HFFc6 (cell line): ENCODE measurements at places on chromosomes 11 and 22. TPM values are rescaled to one million over a fixed set of nuclear protein-coding genes. Genes with fewer than 3 reads are reported as not detected.

The KDM4E gene
- not detected in 3 replicates for total RNA-seq

The SMC1B gene
- not detected in 3 replicates for total RNA-seq

The DBX1 gene
- not detected in 3 replicates for total RNA-seq

The LRRC10B gene
- total RNA-seq = not detected in 3 replicates

The AP2A2 gene
- total RNA-seq = 70.9 and 76.1 TPM in 2 replicates

The KDM4D gene
- total RNA-seq = 0.38 to 0.84 TPM (median 0.45 TPM) in 3 replicates

The MYBPC3 gene
- not detected in 2 replicates for total RNA-seq

The CERK gene
- 48.7 to 54.8 TPM (median 50.8 TPM) in 3 replicates for total RNA-seq

The RBFOX2 gene
- total RNA-seq = 153 to 163 TPM (median 160 TPM) in 3 replicates

The ACR gene
- total RNA-seq = not detected in 3 replicates

The POU2F3 gene
- not detected in 2 replicates for total RNA-seq

The NUP98 gene
- total RNA-seq = 89.2 to 99.3 TPM (median 96.7 TPM) in 3 replicates

The UBTFL1 gene
- not detected in 3 replicates for total RNA-seq

The OR51I1 gene
- not detected in 3 replicates for total RNA-seq

The GANAB gene
- 351 to 415 TPM (median 352 TPM) in 3 replicates for total RNA-seq

The NADSYN1 gene
- 42.8 to 46.9 TPM (median 43.9 TPM) in 3 replicates for total RNA-seq

DNA sequence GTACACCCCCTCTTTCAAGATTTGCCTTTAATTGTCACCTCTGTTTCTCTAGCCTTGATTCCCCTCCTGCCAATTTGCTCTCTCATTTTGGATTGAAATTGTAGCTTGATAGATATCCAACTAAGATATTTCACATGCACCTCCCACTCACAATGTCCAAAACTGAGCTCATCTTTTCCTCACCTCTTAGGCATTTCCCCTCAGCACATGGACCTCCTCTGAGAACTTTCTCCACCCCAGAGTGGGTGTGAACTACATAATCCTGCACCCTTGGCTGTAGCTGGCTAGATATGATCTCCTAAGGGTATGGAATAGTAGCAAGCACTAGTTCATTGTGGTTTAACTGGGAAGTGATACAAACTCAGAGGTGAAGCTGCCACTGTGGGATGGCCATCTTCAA is 91.5 kb upstream of the SESN3 start:
- no peak for DNase-seq

DNA sequence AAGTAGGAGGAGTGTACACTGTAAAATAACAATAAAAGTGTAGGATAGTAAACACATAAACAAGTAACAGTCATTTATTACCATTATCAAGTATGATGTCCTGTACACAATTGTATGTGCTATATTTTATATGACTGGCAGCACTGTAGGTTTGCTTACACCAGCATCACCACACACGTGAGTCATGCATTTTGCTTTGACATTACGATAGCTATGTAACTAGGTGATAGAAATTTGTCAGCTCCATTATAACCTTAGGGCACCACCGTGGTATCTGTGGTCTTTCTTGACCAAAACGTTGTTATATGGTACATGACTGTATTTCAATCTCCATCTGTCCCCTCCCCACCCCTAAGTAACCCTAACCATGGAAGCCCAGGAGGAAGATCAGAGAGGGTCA is 1.1 kb downstream of the DNAL4 start:
- DNase-seq = peak; percentile 40

GRCh38 chr11:23897453-23898286 is 599.2 kb upstream of the LUZP2 start:
- peak; percentile 88 for DNase-seq

DNA sequence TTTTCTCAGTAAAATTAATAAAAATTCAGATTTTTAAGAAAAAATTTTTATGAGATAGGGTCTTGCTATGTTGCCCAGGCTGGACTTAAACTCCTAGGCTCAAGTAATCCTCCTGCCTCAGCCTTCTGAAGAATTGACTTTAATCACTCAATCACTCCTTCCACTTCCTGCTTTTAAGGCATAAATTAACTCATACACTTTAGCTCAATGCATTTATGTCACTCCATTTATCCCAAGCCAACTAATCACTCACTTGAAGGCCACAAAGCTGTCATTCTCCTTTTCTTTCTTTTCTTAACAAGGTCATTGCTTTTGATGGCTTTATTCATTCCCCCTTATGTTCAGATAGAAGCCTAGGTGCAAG is 877 bp downstream of the ALG9 start:
- DNase-seq = no peak

- DNase-seq = no peak
Measured at GRCh38 chr22:42994276-42994916, 20.6 kb downstream of the PACSIN2 start.

DNA sequence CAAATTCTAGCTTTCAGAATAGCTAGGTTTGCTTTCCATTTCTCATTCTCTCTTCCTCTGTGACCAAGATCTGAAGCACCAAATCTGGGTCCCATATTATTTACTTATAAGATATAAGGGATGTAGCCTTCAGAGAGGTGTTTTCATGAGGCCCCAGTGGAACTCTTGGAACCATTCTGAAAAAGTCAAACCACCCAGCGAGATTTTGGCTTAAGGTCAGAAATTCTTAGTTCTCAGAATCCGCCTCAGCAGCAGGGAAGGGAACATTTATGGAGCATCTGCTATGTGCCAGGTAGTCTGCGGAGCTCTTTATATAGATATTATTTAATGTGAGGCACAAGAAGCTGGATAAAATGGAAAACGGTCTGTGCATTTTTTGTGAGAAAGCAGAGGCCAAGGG is 6.3 kb downstream of the NAV2 start:
- no peak for DNase-seq

- no peak for DNase-seq
Measured at GRCh38 chr22:23673826-23674690, 16.8 kb upstream of the RGL4 start.

- no peak for DNase-seq
Measured at GRCh38 chr11:96329855-96330510, 13.0 kb downstream of the MAML2 start.

- no peak for DNase-seq
Measured at GRCh38 chr22:44604991-44605390, 97.0 kb upstream of the PRR5 start.

DNA sequence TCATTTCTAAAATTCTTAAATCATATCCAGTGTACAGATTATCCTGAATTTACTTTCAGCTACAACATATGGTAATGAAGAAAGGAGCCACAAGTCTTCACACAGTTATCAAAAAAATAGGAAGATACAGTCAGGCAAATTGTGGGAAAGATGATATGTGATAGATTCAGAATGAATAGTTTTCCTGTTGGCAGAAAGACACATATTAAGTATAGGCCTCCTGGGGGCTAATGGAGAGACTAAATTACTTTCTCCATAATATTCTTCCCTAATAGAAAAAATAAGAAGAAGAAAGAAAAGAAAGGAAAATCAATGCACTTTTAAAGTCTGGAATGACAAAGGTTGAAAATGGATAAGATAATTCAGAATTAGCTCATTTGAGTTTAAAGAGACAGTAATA is 2073.5 kb downstream of the LRRC4C start:
- DNase-seq = no peak

DNA sequence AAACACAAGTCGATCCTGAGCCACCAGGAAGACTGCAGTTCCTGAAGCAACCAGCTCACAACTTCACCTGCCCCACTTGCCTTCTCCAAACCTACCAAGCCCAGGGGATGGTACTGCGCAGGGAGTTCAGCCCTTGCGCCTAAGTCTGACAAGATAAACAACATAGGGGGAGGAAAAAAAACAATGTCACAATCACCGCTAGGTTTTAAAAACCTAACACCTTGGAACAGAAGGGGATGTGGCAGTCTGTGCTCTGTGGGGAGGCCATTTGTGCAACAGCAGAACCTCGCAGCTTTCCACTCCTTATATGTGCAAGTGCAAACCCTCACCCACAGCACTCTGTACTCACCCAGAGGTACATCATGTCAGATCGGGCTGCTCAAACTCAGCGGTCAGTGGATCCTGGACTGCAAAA is 134.2 kb downstream of the RBFOX2 start:
- DNase-seq = no peak

GRCh38 chr22:23067023-23067650 is 3.2 kb upstream of the GNAZ start:
- no peak for DNase-seq

DNA sequence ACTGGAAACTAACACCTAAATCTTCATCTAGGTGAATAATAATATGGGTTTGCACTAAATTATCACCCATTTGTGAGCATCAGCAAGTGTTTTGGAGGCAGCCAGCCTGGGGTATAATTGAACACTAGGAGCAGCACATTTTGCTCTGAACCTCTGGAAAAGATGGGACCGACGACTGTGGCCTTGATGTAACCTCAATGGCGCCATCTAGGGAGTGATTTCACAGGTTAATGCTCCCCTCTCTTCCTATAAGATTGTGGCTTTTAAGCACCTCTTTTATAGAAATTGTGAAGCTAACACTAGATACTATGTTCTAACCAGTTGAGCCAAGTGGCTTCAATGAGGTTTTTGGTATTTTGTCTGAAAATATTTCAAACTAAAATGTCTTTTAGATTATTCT is 203.7 kb downstream of the NELL1 start:
- DNase-seq = no peak

GRCh38 chr11:75277991-75278790 is 37.6 kb downstream of the TPBGL start:
- no peak for DNase-seq

GRCh38 chr11:125084761-125085231 is 21.7 kb downstream of the SLC37A2 start:
- DNase-seq = no peak

GRCh38 chr11:105738251-105738650 is 128.4 kb downstream of the GRIA4 start:
- no peak for DNase-seq

DNA sequence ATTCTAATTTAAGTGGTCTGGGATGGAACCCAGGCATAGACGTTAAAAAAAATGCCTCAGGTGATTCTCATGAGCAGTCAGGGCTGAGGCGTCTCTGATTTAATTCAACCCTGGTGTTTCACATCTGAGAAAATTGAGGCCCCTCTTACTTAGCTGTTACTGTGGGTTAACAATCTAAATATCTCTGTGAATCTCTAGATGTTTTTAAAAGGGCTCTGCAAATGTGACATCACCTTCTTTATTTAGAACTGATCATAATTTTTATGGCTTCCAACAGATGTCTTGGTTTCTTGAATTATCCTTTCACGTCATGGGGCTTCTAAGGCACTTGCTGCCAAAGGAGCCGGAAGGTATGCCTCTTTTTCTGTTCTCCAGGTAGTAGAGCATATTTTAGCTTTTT is 76.1 kb upstream of the LIN7C start:
- DNase-seq = no peak

- no peak for DNase-seq
Measured at GRCh38 chr11:75413864-75414263, 14.5 kb downstream of the RPS3 start.

- no peak for DNase-seq
Measured at GRCh38 chr11:103585911-103586310, 450.5 kb upstream of the DDI1 start.

GRCh38 chr11:27770576-27770975 is 70.3 kb upstream of the BDNF start:
- no peak for DNase-seq

DNA sequence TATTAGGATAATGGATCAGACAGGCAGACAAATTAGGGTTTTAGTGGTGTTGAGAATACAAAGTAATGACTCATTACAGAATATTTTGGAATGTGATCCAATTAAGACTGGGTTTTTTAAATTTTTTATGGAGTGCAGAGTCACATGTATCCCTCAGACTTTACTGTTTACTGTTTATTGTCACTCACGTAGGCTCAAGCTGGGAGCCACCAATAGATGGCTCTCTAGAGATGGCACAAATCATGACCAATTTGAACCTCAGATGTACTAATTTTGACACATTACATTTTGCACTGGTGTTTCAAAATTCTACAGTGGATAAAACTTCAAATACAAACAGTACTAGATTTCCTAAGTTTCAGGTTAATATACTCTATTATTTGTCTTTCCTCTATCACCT is 53.6 kb upstream of the ANO3 start:
- no peak for DNase-seq

DNA sequence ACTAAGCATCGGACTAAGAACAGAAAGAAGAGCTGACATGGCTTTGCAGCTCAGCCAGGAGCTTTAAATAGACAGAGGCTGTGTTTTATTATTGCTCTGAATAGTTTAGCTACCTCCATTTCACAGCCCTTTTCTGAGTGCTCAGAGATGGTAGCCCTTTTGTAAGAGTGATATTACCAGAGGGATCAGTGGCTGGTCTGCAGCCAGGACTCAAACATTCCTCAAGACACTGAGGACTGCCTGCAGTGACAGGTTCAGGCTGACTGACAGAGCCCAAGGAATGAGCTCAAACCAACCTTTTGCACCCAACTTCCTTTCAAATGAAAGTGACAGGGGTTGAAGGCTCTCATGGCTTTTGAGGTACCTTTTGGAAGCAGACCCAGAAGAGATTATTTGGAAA is 189.0 kb downstream of the DDX10 start:
- no peak for DNase-seq

- no peak for DNase-seq
Measured at GRCh38 chr22:44828193-44828592, 75.8 kb downstream of the ARHGAP8 start.

GRCh38 chr22:17629641-17630040 is 1.1 kb upstream of the ATP6V1E1 start:
- DNase-seq = no peak

DNA sequence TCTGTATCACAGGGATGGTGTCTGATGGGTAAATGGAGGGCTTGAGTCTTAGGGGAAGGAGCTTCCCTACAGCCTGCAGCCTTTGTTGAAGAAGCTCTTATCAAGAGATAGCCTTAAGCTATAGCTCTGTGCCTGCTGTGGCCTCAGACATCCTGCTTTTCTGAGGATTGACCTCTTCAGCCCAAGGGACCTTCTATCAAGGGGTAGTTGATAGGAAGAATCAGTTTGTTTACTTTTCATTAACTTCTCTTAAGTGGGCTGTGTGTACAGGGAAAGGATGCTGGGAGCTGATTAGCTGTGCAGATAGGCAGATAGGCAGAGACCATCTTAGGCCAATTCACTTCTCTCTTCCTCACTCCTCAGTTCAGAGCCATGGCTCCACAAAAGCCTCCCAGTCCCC is 151.8 kb upstream of the CADM1 start:
- no peak for DNase-seq

GRCh38 chr22:17972385-17973191 is 51.8 kb downstream of the MICAL3 start:
- DNase-seq = peak; percentile 52

DNA sequence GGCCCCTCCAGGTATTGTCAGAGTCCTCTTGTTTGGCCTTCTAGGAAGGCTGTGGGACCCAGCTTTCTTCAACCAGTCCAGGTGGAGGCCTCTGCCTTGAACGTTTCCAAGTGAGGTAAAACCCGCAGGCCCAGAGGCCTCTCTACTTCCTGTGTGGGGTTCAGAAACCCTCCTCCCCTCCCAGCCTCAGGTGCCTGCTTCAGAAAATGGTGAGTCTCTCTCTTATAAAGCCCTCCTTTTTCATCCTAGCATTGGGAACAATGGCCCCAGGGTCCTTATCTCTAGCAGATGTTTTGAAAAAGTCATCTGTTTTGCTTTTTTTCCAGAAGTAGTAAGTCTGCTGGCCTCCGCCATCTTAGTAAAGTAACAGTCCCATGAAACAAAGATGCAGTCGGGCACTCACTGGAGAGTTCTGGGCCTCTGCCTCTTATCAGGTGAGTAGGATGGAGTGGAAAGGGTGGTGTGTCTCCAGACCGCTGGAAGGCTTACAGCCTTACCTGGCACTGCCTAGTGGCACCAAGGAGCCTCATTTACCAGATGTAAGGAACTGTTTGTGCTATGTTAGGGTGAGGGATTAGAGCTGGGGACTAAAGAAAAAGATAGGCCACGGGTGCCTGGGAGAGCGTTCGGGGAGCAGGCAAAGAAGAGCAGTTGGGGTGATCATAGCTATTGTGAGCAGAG is at the start of gene CD3E:
TSS of gene CD3E (plus strand) at position 163 of the 681 bp plus-strand sequence. CDS start at position 386, 223 bp downstream.
- DNase-seq = no peak

- no peak for DNase-seq
Measured at GRCh38 chr22:32325416-32325801, 32.3 kb upstream of the RFPL3 start.
